ENCODE measurements at places on chromosomes 5 and 9. TPM values are rescaled to one million over a fixed set of nuclear protein-coding genes. Genes with fewer than 3 reads are reported as not detected.

IFNK gene
- total RNA-seq = not detected

- no peak overlapping the region for H3K27ac ChIP-seq
- H3K4me1 ChIP-seq = peaks cover under 1% of the 10 kb centered on the region
- H3K27me3 ChIP-seq = no peaks in the 10 kb centered on the region
Observed at GRCh38 chr5:154345255-154345952, 100.4 kb upstream of the SAP30L start.

CLIC3 gene
- total RNA-seq = not detected

PCDHGA5 gene
- total RNA-seq = 0.51 TPM
